ENCODE measurements at places on chromosomes 16 and 17.

DNA sequence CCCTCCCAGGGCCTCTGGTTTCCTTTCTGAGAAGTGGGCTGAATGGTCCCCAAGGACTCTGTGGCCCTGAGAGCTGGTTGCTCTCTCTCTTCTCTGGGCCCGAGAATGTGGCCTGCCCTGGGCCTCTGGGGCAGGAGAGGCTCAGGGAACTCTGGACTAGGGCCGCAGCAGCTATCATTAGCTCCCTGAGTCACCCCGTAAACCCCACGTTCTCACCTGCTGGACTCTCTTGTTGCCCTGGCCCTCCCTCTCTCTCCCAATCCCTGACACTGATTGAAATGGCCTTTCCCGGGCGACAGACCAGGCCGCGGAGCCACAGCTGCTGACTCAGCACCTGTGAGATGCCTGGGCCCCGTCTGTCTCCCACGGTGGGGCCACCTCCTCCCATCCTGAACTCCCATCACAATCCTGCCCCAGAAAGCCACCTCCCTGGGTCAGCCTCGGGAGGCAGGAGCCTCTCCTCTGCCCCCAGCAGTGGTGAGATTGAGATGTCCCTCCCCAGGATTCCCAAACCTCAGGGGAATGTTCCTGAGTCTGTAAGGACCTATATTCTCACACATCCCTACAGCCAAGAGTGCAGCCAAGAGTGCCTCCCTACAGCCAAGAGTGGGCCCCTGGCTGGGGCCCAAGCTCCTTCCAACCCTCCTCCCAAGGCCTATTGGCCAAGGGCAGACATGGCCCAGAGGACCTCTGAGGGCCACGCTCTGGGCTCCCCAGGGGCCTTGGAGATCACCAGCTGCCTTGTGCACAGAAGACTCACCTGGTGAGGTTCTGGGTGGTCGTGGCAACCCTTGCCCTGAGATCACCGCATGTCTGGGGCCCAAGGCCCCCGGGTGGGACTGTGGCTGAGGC is 470 bp downstream of the TRPV3 start:
- DNase-seq: no peak

DNA sequence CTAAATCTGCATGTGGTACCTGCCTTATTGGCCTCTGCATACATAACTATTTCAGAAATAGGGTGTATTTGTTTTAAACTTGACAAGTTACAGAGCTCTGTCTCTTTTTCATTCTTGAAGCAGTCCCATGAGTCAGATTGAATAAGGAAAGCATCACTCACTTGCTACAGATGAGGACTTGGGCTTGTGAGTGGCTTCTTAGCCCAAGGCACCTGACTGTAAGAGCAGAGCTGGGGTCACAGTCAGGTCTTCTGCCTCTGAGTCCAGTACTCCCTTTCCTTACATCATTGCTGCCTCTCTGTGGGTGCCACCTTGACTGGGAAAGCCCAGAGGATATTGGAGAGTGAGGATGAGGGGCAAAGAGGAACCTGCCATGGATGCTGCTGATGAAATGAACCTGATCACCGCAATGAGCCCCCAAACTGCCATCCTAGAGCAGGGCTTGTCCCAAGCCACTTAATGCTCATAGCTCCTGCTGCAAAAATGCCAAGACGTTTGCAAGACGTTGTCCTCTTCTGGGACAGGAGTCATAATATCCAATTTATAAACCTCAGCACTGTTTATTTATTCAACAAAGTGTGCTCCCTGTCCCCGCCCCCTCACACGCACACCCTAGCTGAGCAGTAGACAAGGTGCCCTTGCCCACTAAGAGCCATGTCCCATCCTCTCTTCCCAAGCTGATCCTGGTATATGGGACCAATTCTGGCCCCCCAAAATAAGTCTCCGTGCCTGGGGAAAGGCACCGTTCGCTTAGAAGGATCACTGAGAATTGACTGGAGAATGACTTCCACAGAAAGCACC is 74.1 kb downstream of the CCDC182 start:
- DNase-seq: no peak

DNA sequence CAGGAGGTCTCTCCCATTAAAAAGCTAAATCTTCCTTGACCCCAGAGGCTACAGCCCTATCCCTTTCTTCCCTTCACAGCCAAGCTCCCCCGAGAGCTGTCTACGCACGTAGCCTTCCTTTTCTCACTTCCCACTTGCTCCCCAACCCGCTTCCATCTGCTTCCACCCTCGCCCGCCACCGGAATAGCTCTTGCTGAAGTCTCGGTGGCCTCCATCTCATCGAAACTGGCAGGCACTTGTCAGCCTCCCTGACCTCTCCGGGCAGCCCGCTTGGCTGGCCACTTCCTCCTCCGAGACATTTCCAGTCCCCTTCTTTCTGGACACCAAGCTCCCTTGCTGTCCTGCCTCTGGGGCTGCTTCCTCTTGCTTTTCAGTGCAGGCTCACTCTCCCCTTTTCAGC is 10.7 kb upstream of the EPOP start:
- DNase-seq: no peak

- peak; percentile 7 for DNase-seq
Observed at GRCh38 chr16:83899272-83899897, 470 bp downstream of the MLYCD start.

DNA sequence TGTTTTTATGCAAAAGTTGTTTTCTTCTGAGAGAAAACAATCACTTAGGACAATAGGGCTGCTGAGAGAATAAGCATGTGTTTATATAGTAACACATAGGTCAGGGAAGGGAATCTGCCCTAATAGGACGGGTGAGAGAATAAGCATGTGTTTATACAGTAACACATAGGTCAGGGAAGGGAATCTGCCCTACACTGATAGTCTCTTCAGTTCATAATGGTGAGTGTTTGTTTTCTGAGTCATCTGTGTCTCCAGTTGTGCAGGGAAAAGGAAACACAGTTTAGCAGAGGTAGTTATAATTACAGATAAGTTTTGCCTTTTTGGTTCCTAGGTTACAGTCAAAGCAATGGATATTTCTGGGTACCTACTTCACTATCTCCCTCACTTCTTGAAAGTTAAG is 252.3 kb upstream of the CA10 start:
- no peak for DNase-seq

- peak; percentile 57 for DNase-seq
Observed at GRCh38 chr17:63911657-63912100, 621 bp upstream of the CSHL1 start.

GRCh38 chr17:76544546-76545365 is 4.9 kb downstream of the PRCD start:
- no peak for DNase-seq

GRCh38 chr16:2933701-2934100 is 22.0 kb downstream of the FLYWCH1 start:
- no peak for DNase-seq

- no peak for DNase-seq
Observed at GRCh38 chr17:81300586-81301155, 5.6 kb upstream of the SLC38A10 start.

DNA sequence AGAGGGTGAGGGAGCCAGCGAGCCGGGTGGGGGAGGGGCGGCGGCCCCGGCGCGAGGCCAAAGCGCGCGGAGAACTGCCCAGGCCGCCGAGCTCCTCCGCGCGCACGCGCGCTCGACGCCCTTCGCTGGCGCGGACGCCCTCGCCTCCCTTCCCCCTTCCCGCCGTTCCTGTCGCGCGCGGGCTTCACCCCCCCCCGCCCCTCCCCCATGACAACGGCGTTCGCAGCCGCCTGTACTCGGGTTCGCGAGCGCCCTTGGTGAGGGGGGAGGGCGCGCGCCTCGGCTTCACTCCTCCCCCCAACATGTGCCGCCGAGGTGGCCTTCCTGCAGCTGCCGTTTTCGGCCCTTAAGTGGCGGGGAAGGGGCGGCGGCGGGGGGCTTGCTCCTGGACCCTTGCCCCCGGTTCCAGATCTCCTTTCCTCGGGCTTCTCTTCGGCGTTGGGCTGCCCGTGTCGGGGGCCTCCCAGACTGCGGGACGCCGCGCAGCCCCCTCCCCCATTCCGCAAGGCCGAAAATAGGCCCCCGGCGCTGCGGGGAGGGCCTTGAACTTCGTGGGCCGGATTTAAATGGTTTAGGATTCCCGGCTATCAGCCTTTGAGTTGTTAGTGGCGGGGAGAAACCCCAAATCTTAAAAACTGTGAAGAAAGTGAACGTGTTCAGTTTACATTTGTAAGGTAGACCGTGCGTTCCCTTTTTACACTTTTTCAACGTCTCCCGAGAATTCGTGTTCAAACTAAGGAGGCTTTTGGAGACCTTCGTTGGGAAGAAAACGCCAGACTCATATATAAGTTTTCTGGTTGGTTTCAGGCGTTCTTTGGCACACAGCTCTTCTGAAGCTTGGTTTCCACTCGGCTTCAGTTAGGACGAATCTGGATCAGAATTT is 653 bp downstream of the SRRM2 start:
- no peak for DNase-seq

Measured in stimulated activated CD8-positive, alpha-beta memory T cell treated with anti-CD3 and anti-CD28 coated beads, Interleukin-4, amount 100 ng/mL, for 4 hours (primary cell).